Anterior cingulate cortex (tissue), 58 donors: ENCODE measurements at places on chromosomes 6 and 20.
A peak's percentile ranks its signal among the peaks of the same experiment; 100 is the strongest.

- DNase-seq: no peak
These were observed 2.7 kb downstream of the TMEM74B start for GRCh38 chr20:1182106-1182505.

DNA sequence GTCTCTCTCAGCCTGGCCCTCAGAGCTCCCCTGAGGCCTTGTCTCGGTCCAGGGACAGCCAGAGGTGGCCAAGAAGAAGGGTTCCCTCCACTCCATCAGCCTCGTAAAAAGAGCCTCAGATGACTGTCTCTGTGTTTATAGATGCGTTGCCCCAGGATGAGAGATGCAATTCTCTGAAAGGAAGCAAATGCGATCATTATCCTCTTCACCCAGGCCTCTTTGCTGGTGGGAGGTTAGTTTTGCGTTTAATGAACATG, 90.4 kb downstream of the YTHDF1 start:
- DNase-seq: no peak

- peak; percentile 17 for DNase-seq
These were observed 616 bp downstream of the TUBB start for GRCh38 chr6:30720738-30721197.

DNA sequence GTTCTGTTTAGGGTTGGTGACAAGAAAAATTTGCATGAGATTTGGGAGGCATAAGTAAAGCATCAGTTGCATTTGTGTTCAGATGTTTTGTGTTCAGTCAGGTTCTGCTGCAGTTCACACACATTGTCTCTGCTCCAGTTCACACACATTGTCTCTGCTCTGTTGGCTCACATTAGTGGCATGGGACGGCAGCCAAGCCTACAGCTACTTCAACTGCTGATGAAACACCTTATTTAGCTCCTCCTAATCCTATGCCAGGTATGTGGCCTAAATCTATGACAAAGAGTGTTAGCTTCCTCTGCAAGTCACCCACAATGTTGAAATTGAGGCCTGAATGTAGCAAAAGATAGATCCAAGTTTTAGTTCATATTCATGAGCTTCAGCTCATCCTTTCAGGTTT, 278.1 kb upstream of the SYNCRIP start:
- peak; percentile 2 for DNase-seq

GRCh38 chr6:168149015-168149414, 70.0 kb upstream of the FRMD1 start:
- DNase-seq: no peak

DNA sequence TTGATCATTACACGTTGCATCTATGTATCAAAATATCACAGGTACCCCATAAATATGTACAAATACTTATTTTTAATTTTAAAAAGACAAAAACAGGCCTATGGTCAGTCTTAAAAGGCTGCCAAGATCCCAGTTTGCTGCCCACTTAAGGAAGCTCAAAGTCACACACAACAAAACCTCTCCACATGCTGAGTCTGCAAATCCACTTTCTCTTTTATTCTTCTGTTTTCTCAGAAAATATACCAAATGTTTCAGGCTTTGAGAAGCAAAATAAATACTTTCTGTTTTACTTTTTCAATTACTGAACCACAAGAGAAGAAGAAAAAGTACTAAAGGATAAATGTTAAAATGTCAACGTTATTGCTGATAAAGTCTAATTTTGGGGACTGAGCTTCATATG, 107.8 kb upstream of the MANEA start:
- DNase-seq: no peak

DNA sequence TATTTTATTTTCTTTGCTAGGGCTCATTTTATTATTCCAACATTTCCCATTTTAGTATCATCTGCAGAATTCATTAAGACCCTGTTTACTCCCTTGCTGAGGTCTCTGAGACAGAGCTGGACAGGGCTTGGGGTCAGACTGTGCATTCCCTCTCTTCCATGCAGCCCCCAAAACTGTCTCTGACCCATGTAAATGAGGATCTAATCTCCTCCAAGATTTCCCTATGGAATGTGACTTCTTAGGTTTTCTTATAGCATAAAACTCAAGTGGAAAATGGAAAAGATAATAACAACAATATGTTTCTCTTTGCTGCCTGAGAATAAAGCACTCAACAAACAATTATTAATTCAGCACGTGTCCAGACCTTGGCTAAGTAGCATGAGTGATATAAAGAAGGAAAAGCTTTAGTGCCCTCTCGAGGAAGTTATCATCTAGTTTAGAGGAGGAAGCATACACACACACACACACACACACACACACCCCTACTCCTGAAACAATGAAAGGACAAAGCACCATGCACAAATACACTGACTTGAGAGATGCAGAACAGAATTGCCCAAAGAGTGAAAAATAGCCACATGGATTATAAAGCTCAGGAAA, 815.5 kb downstream of the BCKDHB start:
- no peak for DNase-seq
